Astrocyte of the spinal cord (primary cell): ENCODE measurements at places on chromosomes 2 and 18.

DNA sequence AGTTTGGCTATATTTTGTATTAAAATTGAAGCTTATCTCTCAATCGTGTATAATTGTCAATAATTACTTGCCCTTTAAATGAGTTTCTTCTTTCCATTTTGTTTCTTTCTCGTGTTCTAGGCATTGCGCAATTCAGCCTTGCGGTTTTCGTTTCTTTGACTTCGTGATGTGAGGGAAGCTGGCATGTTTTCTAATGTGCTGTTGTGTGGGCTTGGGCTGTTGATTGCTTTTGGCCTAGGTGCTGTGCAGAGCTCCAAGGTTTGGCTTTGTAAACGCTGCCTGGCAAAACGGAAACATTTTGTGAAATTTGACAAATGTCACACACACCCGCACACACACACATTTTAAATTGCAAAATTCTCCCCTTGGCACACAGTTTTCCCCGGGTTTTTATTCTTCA lies 242.6 kb upstream of the TCF4 start:
- no peak for DNase-seq

DNA sequence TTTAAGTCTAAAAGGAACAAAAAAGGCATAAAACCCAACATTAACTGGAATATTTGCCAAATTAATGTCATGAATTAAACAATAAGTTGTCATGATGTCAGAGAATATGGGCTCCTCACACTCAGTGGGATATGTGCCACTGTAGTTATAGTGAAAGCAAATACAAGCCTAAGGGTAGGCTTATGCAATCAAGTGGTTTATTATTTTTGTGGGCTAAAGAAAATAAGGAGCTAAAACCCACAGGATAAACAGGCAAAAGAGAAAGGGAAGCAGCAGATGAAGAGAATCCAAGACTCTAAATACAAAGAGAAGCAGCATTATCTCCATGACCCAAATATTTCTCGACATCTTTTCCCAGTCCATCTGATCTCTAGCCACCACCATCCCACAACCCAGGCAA lies 17.5 kb downstream of the YWHAQ start:
- DNase-seq: peak; percentile 90

DNA sequence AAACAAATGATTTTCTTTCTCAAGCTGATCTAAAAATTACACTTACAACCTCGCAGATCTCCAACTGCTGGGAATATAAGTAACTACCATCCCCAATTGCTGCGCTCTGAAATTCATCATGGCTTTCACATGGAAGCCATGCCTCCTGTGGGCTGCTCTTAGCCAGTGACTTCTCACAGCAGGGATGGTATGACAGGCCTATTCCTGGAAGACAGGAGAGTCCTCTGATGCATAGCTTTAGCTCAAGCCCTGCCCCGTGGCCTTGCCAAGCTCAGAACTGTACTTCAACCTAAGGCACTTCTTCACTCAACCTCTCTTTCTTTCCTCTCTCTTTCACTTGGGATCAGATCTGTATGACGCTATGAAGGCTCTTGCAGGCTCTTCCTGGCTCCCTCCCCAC lies 12.6 kb upstream of the ELAC1 start:
- no peak for DNase-seq

DNA sequence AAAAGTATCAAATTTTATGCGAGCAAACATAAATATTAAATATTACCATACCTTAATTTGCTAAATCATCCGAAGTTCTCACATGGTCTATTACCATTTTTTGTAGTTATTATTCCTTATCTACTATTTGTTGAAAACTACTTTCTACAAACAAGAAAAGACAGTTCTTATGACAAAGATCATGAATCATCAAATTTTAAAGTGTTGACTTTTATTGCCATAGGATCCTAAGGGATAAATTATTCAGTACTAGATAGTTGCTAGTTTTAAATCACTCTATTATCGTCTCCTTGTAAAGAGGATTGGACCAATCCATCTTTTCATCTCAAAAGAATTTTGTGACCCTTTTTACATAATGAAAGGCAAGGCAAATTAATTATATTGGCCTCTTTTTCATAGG lies 523.6 kb upstream of the TMEFF2 start:
- DNase-seq: no peak

DNA sequence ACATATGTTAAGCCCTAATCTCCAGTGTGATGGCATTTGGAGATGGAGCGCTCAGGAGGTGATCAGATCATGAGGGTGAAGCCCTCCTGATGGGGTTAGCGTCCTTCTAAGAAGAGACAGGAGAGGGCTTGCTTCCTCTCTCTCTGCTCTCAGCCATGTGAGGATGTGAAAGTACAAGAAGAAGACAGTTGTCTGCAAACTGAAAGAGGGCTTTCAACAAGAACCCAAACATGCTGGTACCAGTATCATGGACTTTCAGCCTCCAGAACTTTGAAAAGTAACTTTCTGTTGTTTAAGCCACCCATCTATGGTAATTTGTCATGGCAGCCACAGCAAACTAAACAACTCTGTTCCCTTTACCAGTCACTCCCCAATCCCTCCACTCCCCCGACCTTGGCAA lies 47.4 kb downstream of the CACNB4 start:
- DNase-seq: no peak

DNA sequence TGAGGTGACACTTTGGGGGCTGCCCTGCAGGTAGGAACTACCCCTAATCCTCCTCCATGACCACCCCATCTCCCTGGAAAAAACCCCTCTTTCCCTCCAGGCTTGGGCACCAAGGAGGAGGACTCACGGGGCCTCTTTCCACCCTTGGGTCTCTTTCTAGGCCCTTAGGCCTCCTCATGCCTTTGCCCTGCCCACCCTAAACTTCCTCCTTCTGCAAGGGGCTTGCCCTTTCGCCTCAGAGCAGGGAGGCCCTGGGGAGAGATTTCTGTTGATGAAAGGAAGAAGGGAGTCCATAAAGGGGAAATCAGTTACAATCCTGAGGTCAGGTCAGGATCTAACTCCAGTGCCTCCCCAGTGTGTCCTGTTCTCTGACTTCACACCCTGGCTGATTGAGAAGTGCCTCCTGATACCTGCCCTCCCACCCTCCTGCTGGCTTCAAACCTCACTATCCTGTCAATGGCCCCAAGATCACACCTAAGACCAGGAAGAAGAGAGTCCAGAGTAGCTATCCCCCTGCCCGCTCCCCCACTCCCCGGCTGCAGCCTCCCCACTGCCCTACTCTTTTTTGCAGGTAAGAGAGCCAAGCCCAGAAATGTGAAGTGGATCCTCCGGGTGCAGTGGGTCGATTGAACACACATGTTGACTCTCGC lies 16.7 kb upstream of the TNS1 start:
- DNase-seq: no peak

GRCh38 chr2:5195636-5196035 lies 496.5 kb upstream of the SOX11 start:
- no peak for DNase-seq

GRCh38 chr2:218033590-218034496 lies 31.0 kb upstream of the TNS1 start:
- DNase-seq: no peak

- peak; percentile 50 for DNase-seq
Measured at GRCh38 chr18:70931942-70932814, 643.3 kb downstream of the SOCS6 start.

DNA sequence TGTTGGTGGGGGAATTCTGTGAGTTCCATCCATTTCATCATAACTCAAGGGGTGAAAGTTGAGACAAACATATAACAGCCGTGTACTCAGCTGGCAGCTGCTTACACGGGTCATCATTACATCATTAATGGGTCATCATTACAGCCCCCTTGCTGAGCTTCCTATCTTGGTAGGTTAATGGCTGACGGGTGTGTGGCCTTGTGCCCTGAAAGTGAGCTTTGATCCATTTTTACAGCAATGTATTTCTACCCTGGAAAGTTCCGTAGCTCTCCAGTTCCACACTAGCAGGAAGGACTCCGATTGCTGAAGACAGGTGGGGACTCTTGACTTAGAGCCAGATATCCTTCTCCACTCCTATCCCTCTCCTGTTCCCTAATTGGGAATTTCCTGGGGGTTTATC lies 105.2 kb upstream of the DLX2 start:
- DNase-seq: no peak

DNA sequence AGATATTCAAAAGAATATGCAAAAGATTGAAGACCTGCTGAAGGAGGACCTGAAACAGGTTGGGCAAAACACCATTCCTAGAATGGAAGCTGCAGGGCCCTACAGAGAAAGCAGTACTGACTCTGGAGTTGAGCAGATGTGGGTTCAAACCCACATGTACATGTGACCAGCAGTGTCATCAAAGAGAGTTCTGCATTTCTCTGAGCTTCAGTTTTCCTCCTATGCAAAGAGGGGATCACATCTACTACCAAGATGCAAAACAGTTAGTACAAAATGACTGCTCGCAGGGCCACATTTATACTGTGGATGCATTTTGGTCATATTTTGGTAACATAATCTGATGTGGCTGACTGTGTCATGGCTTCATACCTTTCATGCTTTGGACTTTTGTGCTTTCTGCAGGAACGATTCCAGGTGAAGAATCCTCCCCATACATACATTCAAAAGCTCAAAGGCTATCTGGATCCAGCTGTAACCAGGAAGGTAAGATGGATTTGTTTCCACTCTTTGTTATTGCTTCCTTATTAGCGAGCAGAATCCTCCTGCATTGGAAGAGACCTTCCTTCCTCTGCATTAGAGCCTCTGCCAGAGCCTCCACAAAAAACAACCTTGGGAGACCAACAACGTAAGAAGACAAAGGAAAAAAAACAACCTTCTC lies 174.8 kb downstream of the PRPF40A start:
- no peak for DNase-seq

GRCh38 chr2:68741238-68741637 lies 6.6 kb downstream of the ARHGAP25 start:
- DNase-seq: no peak

- no peak for DNase-seq
Measured at GRCh38 chr2:120940319-120940696, 204.6 kb downstream of the GLI2 start.
